AG04450 (cell line): ENCODE measurements at places on chromosomes 11 and 22. TPM values are rescaled to one million over a fixed set of nuclear protein-coding genes. Genes with fewer than 3 reads are reported as not detected.

Gene RPS25
- 819 and 1,059 TPM in 2 replicates for polyA plus RNA-seq

DNA sequence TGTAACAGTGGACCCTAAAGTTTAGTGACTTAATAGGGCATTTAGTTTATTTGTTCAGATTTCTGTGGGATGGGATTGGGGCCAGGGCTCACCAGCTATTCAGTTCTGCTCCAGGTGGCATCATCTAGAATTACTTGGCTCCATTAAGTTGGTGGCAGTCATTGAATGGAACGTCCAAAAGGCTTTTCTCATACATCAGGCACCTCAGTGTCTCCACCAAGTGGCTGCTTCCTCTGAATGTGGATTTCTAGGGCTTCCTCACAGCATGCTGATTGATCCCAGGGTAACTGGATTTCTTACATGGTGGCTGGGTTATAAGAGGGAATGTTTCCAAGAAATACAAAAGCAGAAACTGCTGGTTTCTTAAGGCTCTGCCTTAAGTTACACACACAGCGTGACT is 34.7 kb downstream of the USP47 start:
- no peak for DNase-seq

DNA sequence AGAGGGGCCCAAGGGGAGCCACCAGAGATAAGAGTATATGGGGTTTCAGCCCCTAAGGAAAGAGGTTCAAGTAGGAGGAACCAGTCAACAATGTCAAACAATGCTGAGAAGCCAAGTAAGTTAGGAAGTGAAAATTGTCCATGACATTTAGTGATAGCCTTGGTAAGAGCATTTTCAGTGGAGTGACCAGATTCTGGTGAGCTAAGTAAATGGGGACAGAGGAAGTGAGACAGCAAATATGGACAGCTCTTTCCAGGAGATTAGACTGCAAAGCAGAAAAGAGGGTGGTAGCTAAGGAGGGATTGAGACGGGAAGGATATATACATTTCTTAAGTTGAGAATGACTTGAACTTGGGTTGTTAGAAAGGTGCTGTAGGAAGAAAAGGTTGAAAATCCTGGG is 22.9 kb downstream of the POLD3 start:
- no peak for DNase-seq

Gene KDM4E
- polyA plus RNA-seq: not detected in 2 replicates

Gene PRR14L
- polyA plus RNA-seq: 14.9 and 16.3 TPM in 2 replicates

Gene NELL1
- not detected in 2 replicates for polyA plus RNA-seq

GRCh38 chr11:30938171-30938570 is 352.0 kb upstream of the MPPED2 start:
- DNase-seq: no peak

Gene VPREB1
- polyA plus RNA-seq: not detected in 2 replicates

Gene MS4A2
- not detected in 2 replicates for polyA plus RNA-seq

Gene POU2AF3
- polyA plus RNA-seq: 0.11 TPM in 1 of 2 replicates, not detected in the other

Gene DDT
- 91.4 and 99.4 TPM in 2 replicates for polyA plus RNA-seq

- no peak for DNase-seq
These were observed 16.6 kb downstream of the TST start for GRCh38 chr22:37002633-37003032.

GRCh38 chr22:17703811-17704210 is 65.3 kb downstream of the BCL2L13 start:
- no peak for DNase-seq
